Colonic mucosa (tissue), 4 donors: ENCODE measurements at places on chromosomes 1 and 21. TPM values are rescaled to one million over a fixed set of nuclear protein-coding genes. Genes with fewer than 3 reads are reported as not detected.
A peak's percentile ranks its signal among the peaks of the same experiment; 100 is the strongest.

DNA sequence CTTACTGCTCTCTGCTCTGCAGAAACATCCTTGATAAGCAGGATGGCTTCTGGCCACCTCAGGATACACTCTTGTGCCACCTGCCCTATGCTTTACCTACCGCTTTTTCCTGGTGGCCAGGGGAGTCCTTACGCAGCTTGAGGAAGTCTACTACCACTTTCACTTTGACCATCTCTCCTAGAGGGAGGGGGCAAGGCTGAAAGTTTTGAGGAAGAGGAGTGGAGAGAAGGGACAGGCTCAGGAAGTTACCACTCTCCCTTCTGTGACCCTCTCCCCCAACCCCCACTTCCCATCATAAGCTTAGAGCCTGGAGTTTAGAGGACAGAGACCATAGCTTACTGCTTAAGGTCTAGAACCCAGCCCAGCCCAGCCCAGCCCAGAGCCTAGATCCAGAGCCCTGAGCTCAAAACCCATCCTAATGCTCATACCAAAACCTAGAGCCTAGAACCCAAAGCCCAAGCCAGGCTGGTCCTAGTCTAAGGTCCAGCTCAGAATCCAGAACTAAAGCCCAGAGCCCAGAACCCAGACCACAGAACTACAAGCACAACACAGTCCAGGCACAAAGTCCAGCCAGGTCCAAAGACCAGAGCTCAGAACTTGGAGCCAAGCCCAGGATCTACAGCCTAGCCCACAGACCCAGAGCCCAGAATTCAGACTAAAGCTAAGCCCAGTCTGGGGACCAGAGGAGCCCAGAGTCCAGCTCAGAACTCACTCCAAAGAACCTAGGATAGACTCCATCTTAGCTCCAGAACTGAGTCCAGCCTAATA, 18.0 kb upstream of the MFSD2A start:
- no peak overlapping the region for H3K27ac ChIP-seq
- H3K27me3 ChIP-seq, result no peaks in the 10 kb centered on the region
- DNase-seq, result no peak
- peaks cover 9% of the 10 kb centered on the region for H3K4me1 ChIP-seq

DNA sequence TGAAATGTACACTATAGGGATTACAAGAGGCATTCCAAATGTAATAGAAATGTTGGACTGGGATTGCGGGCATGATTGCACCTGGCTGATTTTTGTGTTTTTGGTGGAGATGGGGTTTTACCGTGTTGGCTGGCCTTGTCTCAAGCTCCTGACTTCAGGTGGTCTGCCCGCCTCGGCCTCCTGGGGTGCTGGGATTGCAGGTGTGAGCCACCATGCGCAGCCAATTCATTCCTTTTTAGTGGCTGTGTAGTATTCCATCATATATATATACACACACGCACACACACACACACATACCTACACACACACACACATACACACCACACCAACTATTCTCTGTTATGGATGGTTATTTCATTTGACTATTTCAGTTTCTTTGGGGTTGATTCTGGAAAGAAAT, 4.7 kb upstream of the ATP6V1G3 start:
- H3K36me3 ChIP-seq, result no peaks in the 10 kb centered on the region
- DNase-seq, result no peak
- no peaks in the 10 kb centered on the region for H3K4me1 ChIP-seq
- no peaks in the 10 kb centered on the region for H3K27me3 ChIP-seq
- H3K4me3 ChIP-seq, result no peak overlapping the region
- H3K27ac ChIP-seq, result no peak overlapping the region

- peak; percentile 38 for DNase-seq
- no peaks in the 10 kb centered on the region for H3K27me3 ChIP-seq
- no peak overlapping the region for H3K27ac ChIP-seq
- no peaks in the 10 kb centered on the region for H3K36me3 ChIP-seq
- H3K4me1 ChIP-seq, result peaks cover 15% of the 10 kb centered on the region
Measured at GRCh38 chr1:160779626-160780397, 16.2 kb upstream of the LY9 start.

DNA sequence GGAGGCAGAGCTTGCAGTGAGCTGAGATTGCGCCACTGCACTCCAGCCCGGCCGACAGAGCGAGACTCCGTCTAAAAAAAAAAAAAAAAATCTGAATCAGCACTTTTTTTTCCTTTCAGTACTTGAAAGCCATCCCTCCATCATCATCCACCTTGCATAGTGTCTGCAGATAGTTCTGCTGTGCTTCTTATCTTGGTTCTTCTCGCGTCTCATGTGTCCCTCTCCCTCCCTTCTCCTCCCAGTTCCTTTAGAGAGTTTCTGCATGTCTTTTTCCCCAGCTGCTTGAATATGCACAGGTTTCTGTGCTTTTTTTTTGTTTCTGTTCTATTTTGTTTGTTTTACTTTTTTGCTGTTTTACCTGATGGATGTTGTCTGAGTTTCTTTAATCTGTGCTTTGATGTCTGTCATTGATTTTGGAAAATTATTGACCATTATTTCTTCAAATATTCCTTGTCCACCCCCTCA, 3.9 kb upstream of the COL18A1 start:
- H3K27ac ChIP-seq, result no peak overlapping the region
- no peak overlapping the region for H3K4me3 ChIP-seq
- H3K4me1 ChIP-seq, result no peaks in the 10 kb centered on the region
- H3K36me3 ChIP-seq, result no peaks in the 10 kb centered on the region

- H3K27me3 ChIP-seq, result no peaks in the 10 kb centered on the region
- no peaks in the 10 kb centered on the region for H3K36me3 ChIP-seq
- H3K27ac ChIP-seq, result no peak overlapping the region
- no peak for DNase-seq
- no peak overlapping the region for H3K4me3 ChIP-seq
Measured at GRCh38 chr21:45209685-45210284, 77.9 kb downstream of the POFUT2 start.

- no peak overlapping the region for H3K4me3 ChIP-seq
- no peak overlapping the region for H3K27ac ChIP-seq
- H3K4me1 ChIP-seq, result peaks cover 13% of the 10 kb centered on the region
- DNase-seq, result no peak
- H3K36me3 ChIP-seq, result no peaks in the 10 kb centered on the region
Measured at GRCh38 chr1:29183287-29183686, 1.6 kb upstream of the SRSF4 start.

Gene FTCD
- total RNA-seq, result 0.45 TPM

Gene FAM151A
- 0.66 TPM for total RNA-seq

Gene WDR64
- not detected for total RNA-seq
